ENCODE measurements at places on chromosomes 2 and 18.

DNA sequence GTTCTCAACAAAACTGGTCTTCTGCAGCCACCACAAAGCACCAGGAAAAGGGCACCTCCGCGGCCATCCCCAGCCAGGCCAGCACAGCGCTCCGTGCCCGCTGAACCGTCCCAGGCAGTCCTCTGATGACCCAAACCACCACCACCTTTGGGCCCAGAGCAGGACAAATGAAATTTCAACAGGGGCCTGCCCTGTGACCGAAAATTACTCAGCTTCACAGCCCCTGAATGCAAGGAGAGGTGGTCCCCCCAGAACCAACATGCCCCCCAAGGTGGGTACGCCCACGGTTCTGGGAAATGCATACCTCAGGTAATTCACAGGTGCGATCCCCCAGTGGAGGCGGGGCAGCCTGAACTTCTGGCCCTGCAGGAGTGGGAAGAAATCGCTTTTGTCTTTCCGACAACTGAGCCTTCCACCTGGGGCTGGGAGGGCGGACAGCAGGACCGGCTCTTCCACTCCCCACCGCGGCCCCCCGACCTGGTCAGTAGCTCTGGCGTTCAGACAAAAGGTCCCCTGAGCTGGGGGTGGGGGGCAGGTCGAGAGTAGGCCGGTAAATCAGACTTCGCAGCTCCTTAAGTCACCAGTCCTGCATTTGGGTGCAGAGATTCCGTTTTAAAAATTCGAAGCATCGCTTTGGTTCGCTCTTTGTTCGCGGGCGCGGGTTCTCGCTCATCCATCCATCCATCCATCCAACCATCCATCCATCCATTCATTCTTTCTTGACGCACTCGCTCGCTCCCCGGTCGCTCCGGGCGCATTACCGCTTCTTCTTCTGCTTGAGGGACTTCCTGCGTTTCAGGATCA is 1.4 kb downstream of the ARL4C start:
- DNase-seq = no peak

GRCh38 chr2:198374375-198375082 is 570.1 kb downstream of the PLCL1 start:
- no peak for DNase-seq

GRCh38 chr2:239440511-239440959 is 39.7 kb upstream of the HDAC4 start:
- no peak for DNase-seq

DNA sequence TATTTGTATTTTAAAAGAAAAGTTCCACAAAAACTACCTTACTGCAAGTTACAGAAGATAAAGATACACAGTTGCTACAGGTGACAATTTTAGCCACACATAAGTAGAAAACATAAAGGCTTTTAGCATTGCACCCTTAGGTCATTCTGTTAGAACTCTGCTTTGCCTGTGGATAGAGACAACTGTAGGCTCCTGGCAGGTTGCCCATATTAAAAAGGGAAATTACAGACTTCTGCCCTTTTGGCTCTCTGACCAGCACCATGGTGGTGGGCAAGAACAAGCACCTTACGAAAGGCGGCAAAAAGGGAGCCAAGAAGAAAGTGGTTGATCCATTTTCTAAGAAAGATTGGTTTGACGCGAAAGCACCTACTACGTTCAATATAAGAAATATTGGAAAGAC is 223.3 kb downstream of the MC4R start:
- no peak for DNase-seq

DNA sequence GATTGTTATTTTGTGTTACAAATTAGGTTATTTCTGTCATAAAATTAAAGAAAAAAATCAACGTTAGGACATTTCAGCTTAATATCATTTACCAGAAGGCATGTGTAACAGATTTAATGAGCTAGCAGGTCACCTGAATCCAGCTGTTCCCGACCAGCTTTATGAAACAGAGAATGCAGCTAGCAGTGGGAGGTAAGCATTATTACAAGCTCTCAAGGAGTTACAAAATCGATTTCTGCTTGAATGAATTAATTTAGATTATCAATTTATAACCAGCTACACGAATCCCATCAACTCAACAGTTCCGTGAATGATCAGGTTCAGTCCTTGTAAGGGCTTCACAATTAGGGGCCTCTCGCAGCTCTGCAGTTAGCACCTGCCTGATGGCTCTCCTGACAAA is 211.9 kb downstream of the PTGR3 start:
- no peak for DNase-seq

DNA sequence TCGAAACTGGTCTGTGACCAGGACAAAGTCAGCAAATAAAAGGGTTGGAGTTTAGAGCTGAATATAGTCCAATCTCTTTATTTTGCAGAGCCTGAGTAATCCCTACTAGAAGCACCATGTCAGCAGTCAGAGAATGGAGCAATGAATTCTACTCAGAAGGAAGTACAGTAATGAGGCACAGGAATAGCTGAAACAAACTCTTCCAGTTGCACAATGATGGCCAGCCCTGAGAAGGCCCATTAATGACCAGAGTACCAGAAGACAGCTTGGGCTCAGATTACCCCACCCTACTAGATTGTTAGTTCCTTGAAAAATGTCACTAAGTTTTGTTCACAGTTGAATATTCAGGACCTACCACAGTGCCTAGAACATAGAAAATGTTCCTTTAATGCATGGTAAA is 40.3 kb upstream of the SCG2 start:
- no peak for DNase-seq

DNA sequence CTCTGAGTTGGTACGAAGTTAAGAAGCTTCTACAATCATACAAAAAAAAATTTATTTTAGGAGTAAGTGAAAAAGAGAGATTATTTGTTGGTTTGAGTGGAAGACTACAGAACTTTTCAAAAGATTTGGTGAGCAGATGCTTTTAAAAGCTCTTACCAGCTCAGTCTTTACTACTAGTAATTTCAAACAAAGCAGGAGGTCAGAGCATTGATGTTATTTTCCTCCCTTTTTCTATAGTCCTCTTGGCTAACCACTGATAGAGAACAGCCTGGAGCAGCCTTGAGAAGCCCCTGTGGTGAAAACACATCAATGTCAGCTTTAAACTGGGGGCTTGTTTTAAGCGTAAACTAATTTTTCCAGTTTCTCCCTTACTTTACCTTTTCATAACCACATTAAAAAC is 559.3 kb upstream of the CDH2 start:
- DNase-seq = no peak

GRCh38 chr2:224850081-224850480 is 133.9 kb upstream of the CCDC195 start:
- no peak for DNase-seq

GRCh38 chr2:167136879-167137596 is 248.8 kb downstream of the XIRP2 start:
- DNase-seq = no peak

GRCh38 chr2:135688978-135689377 is 52.7 kb upstream of the UBXN4 start:
- DNase-seq = no peak
